ENCODE measurements at places on chromosomes 13 and 19. TPM values are rescaled to one million over a fixed set of nuclear protein-coding genes. Genes with fewer than 3 reads are reported as not detected.

Gene ZNF628
- polyA plus RNA-seq = 5.1 TPM

Gene TMEM91
- 32.3 TPM for polyA plus RNA-seq

Gene ZNF578
- 8.6 TPM for polyA plus RNA-seq

Gene TMEM221
- 3.1 TPM for polyA plus RNA-seq

Gene ACER1
- not detected for polyA plus RNA-seq

Gene PROSER3
- polyA plus RNA-seq = 15.6 TPM

Gene FZR1
- polyA plus RNA-seq = 56.9 TPM

Gene ZNF574
- polyA plus RNA-seq = 16.2 TPM

Gene SLC25A41
- polyA plus RNA-seq = 0.31 TPM

Gene PABPC3
- polyA plus RNA-seq = 0.73 TPM

Gene C19orf85
- polyA plus RNA-seq = not detected

Gene LPAR2
- polyA plus RNA-seq = 33.1 TPM

Gene CKAP2
- polyA plus RNA-seq = 50.6 TPM

Gene KLK5
- polyA plus RNA-seq = 1.6 TPM

Gene TRAPPC6A
- 48.0 TPM for polyA plus RNA-seq

Gene CDADC1
- 17.4 TPM for polyA plus RNA-seq

Gene CARM1
- 50.7 TPM for polyA plus RNA-seq
